GM12892 (cell line): ENCODE measurements at places on chromosomes 12 and 14.
A peak's percentile ranks its signal among the peaks of the same experiment; 100 is the strongest.

DNA sequence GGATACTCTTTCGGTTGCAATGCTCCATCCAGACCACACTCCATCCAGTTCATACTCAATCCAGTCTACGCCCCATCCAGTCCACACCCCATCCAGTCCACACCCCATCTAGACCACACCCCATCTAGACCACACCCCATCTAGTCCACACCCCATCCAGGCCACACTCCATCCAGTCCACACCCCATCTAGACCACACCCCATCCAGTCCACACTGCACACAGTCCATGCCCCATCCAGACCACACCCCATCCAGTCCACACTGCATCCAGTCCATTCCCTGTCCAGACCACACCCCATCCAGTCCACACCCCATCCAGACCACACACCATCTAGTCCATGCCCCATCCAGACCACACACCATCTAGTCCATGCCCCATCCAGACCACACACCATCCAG, 116.0 kb upstream of the RTL1 start:
- no peak for DNase-seq

- DNase-seq, result no peak
Observed at GRCh38 chr14:104794099-104794498, 1.4 kb downstream of the AKT1 start.

DNA sequence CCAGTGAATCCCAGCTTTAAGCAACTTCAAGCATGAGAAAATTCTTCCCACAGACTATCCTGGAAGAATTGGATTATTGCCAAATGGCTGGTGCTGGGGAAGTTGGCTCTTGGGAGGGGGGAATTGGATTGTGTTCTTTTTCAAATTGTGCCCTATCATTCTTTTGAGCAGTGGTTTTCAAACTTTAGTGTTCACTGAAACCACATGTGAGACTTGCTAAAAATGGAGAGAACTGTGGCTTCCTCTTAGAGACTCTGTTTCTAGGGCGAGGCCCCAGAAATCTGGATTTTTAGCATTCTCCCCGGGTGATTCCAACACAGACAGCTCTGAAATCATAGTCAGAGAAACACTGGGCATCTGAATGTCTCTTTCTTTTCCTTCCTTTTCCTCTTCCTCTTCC, 14.3 kb upstream of the OTUB2 start:
- DNase-seq, result no peak

DNA sequence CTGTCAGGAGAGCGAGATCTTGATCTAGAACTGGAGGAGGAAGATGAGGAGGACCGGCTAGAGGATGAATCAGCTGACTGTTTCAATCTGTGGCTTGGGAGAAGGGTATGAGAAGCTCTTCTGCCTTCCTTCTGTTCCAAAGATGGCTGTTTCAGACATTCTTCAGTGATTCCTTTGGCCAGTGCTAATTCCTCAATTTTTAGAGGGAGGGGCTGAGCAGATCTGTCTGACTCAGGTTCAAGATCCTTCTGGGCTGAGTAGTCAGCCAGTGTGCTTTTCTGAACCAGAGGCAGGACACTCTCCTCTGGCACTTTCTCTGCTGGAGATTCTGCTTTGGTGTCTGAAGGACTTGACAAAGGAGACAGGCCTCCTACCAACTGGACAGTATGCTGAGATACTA, 15.2 kb downstream of the ACIN1 start:
- DNase-seq, result no peak

- DNase-seq, result peak; percentile 6
Observed at GRCh38 chr12:70733385-70733784, 96.2 kb upstream of the PTPRB start.

DNA sequence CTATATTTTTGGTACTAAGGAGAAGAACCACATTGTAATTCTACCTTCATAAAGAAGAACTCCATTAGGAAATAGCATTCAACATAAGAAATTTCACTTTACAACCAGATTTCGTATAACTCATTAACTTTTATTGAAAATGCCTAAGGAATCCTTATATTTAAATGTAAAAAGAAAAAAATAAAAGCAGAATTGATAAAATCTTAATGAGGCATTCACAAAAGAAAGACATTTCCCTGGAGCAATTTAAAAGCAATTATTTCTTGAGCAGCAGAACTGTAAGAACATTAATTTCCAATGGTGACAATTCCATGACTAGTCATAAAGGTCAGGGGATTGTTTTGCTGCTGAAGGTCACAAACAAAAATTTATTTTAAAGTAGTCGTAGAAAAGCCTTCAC, 1192.8 kb upstream of the TMEM132C start:
- DNase-seq, result no peak
